Right renal pelvis (tissue), 4 donors: ENCODE measurements at places on chromosomes 16 and 17.

GRCh38 chr17:80637048-80637781, 92.6 kb downstream of the RPTOR start:
- DNase-seq, result no peak

DNA sequence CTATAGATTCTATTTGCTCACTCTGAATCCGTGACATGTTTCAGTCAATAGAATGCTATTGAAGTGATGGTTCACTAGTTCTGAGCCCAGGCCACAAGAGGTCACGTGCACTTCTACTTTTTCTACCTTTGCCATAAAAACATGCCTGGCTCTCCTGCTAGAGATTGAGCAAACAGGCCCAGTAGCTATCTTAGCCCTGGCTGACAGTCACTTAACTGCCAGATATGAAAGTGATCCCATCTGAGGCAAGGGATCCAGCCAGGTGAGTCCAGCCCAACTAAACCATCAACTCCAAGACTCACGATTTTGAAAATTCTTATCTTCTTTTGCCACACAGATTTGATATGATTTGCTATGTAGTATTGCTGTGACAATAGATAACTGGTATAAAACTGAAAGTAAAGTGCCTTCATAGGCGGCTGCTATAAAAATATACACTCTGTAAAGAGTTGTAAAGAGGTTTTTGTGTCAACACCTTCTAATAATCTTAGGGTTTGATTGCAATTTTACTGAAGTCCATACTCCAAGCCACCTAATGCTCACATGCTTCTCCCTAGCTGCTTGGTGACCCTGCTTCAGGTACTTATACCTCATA, 937.7 kb upstream of the SOX9 start:
- DNase-seq, result no peak

DNA sequence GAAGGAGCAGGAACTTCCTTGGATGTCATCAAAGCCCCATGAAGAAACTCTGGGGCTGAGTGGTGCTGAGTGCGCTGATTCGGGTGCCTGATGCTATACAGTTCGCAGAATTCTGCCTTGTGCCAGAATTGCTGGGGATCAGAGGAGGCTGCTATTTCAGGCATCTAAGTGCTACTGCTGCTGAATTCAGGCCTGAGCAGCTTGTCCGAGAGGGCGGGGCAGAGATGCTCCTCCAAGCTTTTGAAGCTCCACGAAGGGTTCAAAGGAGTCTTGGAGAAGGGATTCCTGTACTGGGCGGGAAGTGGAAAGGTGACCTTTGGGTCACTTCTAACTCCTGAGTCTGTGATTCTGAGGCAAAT, 227.8 kb downstream of the CCDC182 start:
- DNase-seq, result no peak

GRCh38 chr16:8958344-8959167, 5.2 kb downstream of the USP7 start:
- DNase-seq, result no peak

GRCh38 chr16:57600952-57601580, 27.4 kb upstream of the ADGRG1 start:
- no peak for DNase-seq
